Effector memory CD4-positive, alpha-beta T cell (primary cell): ENCODE measurements at places on chromosomes 4 and X.

- no peak for DNase-seq
These were observed 54.6 kb downstream of the FNIP2 start for GRCh38 chr4:158823461-158823873.

DNA sequence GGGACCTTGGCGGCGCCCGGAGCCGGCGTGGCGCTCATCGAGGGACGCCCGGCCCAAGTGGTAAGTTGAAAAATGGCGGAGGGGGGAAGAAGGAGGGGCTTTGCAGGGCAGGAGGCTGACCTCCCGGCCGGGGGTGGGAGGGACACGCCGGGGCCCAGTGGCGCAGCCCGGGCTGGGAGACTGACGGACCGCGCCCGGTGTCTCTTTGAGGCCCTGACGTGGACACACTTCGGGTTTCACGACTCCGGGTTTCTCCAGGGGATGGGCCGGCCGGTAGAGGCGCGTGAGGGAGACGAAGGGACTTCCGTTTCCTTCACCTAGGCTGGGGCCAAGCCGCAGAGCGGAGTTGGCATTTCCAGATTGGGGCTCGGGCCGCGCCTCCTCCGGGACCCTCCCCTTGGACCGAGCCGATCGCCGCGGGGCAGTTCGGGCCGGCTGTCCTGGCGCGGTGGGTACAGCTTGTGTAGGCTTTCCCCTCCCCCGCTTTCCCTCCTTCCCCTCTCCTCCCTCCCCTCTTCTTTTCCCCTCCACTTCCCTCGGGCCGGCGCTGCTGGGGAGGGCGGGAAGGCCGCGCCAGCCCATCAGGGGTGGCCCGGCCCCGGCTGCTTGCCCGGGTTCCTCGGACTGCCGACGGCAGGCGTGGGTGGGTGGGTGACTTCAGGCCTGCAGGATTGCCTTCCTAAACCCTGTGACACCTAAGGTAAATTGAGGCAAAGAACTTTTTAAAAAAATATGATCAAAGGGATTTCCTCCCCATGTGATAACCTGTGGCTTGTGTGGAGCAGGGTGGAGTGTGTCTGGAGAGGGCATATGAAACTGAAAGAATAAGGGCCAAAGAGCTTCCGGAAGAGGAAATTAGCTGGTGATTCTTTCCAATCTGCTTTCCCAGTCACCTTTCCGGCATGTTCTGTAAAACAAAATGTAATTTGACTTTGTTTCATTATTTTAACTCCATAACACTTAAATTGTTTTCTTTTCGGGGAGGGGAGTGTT lies at the start of gene XIAP:
TSS of gene XIAP (plus strand) at position 208 of the 993 bp plus-strand sequence. CDS start 25,610 bp downstream, outside the sequence.
- peak; percentile 45 for DNase-seq

GRCh38 chr4:174697202-174697601 lies 131.8 kb downstream of the GLRA3 start:
- DNase-seq, result no peak

DNA sequence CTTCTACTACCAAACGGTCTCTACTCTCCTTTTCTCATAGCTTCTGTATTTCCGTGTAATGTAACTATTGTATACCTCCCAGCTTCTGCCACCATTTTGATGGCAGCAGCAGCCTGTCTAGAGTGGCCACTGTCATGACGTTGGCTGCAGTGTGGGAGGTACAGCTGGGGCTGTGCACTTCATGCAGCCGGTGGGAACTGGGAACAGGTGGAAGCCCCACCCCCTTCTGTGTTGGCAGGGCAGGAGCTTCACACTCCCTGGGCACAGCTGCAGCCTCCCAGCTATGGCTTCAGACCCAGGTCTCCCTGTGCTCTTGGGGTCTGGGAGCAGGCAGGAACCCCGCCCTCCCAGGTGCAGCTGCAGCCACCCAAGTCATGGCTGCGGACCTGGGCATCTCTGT lies 49.8 kb upstream of the SEC24B start:
- DNase-seq, result no peak

DNA sequence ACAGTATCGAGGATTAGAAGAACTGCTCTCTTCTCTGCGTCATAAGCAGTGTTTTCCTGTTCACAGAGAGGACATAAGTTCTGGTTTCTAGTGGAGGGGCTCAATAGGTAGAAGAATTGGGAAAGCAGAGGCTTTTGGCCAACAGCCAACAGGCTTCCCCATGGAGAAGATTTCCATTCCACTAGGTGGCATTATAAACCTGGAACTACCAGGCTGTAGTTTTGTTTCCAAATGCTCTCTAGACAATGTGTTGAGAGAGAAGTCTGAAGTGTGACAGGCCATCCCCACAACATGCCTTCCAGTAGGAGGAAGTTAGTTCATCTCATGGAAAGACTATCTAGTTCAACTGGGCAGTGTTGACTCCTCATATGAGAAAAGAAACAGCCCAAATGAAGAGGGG lies 63.8 kb upstream of the ANXA10 start:
- DNase-seq, result no peak

- DNase-seq, result no peak
These were observed 109.0 kb downstream of the UCHL1 start for GRCh38 chr4:41365681-41366080.

DNA sequence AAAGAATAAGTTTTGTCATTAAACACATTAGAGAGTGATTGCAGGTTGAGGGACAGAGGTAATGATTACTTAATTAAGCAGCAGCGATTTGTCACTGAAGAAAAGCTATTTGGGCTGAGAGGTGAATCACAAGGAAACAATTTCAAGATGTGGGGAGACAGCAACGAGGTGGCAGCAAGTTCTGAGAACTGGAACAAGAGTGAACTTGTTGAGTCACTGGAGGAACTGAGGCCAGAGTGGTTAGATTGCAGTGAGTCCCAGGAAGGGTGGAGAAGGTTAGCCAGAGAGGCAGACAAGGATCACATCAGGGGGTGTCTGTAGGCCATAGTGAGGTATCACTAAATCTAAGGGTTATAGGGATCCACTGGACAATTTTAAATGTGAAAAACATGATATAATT lies 57.9 kb upstream of the TMPRSS11A start:
- DNase-seq, result no peak

GRCh38 chr4:124947622-124948265 lies 235.2 kb upstream of the ANKRD50 start:
- no peak for DNase-seq

DNA sequence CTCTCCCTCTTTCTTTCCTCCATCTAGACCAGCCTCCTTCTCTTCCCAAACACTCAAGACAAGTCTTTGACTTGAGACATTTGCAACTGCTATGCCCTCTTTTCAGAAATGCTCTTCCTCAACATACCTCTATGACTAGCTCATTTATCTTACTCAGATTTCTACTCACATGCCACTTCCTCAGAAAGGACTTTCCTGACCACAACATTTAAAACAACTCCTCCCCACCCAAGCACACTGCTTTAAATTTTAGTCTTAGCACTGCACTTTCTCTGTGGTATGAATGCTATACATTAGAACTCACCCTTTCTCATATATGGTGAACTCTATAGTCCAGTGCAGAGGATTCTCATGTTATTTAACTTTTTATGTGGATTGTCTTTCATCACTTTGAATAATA lies 28.4 kb upstream of the SULT1E1 start:
- no peak for DNase-seq

- no peak for DNase-seq
These were observed 338.1 kb upstream of the ZCCHC13 start for GRCh38 chrX:73965833-73966232.

GRCh38 chrX:97563531-97564133 lies 679.9 kb downstream of the RPA4 start:
- DNase-seq, result peak; percentile 13
